ENCODE measurements at places on chromosomes 11 and 22.

DNA sequence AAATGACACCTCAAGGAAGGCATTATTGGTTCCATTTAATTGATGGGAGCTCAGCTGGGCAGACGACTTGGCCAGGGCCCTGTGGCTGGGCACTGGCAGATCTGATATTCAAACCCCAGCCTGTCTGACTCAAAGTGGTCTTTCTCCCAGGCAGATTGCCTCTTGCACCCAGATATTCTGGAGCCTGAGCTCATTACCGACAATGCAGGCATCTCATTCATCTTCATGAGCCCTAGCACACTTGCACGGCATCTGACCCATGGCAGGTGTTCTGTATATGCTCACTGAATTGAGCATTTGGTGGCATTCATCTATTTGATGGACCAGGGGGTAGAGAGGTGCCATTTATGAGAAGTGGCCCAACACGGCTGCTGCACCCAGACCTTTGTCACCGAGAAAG lies 193.1 kb downstream of the DSCAML1 start:
- DNase-seq: no peak

DNA sequence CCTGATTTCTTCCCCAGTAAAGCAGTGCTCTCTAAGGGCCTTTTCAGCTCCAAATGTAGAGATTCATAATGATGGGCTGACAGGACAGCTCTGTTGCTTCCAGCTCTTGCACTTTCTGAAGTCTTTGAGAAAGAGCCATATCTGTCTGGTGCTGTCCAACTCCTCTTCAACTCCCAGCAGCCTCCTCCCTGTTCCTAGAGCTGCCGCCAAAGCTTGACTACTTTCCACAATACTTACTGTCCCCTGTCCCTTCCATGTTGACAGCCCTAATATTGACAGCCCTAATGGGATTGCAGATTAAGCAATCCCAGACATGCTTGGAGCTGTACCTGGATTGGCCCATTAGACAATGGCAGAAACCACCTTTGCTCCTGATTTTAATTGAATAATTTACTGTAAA lies 29.6 kb downstream of the INSC start:
- no peak for DNase-seq

DNA sequence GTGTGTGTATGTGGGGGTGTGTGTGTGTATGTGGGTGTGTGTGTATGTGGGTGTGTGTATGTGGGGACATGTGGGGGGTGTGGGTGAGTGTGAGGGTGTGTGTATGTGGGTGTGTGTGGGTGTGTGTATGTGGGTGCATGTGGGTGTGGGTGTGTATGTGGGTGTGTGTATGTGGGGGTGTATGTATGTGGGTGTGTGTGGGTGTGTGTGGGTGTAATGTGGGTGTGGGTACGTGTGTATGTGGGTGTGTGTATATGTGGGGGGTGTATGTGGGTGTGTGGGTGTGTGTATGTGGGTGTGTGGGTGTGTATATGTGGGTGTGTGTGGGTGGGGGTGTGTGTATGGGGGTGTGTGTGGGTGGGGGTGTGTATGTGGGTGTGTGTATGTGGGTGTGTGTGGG lies 106.7 kb downstream of the SPATA19 start:
- DNase-seq: no peak

DNA sequence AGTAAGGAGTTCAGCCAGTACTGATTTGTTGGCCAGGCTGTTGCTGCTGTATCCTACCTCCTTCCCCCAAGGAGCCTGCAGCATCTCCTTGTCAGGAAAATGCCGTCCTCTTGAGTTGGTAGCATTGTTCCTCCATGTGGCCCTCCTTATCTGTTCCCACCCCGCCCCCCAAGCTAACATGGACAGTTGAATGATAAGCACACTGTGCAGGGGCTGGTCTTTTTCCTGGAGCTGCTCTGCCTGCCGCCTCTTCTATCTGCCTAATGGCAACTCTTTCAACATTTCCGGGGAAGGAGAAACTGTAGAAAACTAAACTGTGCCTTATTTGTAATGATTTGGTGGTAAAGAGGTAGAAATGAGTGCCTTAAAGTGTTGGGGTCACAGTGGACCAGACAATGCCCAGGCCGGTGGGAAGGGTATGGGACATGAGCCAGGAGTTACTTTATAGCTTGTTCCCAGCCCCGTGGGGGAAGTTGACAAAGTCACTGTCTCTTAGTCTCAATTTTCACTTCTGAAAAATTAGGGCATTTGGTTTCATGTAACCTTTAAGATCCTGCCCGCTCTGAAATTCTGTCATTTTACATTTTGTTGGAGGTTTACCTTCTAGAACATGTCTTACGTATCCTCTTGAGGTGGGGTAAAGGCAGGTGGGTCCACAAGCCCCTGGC lies 4.5 kb downstream of the FAM118A start:
- no peak for DNase-seq

DNA sequence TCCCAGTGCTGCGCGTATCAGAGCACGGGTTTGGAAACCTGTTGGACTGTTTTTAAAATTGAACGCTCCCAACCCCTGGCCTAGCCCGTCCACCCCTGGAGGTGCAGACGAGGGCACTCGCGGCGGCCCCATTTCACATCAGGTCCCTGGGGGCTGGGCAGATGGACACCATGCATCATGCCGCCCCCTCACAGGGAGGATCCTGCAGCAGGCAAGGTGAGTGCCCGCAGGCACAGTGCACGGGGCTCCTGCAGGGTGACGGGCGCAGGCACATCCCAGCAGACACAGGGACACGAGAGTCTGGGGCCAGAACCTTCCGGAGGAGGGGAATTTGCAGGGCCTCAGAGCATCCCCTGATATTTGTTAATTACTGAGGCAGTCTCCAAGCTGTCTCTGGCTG lies 7.3 kb downstream of the ANO9 start:
- DNase-seq: no peak

- no peak for DNase-seq
Measured at GRCh38 chr11:64716473-64717267, 6.3 kb downstream of the NRXN2 start.

GRCh38 chr11:88536616-88537265 lies 199.2 kb upstream of the CTSC start:
- DNase-seq: no peak

DNA sequence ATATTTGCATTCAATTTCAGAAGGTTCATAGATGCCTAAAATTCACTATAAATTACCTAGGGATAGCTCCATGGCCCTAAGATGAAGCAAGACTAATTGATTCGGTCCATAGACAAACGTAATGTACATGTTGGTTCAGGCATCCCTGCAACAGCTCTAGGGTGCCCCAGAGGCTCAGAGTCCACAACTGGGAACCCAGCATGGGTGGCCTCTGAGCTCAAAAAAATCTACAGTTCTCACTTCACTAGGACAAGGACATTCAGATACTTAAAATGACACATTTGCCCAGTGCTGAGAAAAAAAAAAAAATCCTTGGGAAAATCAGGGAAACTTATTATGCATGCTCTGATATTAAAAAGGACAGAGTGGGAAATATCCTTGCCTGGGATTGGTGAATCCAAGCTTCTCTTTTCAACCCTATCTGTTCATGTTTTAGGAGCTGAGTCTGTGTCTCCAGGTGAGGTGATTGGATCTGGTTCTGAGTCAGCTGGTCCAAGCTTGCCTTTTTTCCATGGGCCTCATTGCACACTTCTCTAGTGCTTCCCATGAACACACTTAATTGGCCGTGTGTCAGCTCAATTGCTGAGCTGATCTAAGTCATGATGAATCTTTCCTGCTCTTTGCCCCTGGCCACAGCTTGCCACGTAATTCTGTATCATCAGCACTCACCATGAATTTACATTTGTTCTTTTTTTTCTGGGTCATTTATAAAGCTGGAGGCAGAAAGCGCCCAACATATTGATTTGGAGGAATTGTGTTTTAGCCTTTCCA lies 116.3 kb upstream of the RCN1 start:
- no peak for DNase-seq

DNA sequence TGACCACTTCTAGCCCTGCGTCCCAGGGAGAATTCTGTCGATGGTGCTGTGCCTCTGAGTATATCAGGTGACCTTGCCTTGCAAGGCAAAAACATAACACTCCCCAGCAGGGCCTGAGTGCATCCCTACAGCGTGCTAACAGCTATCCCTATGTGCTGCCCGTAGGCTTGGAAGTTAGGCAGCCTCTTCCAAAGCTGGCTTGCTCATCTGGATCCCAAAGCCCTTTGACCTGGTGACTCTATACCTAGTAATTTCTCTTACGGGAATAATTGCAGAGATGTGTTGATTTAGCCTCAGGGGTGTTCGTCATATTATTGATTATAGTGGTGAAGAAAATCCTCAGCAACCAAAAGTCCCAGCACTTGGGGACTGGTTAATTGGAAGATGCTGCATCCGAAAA lies 32.6 kb upstream of the CRYBB3 start:
- DNase-seq: no peak

- DNase-seq: peak; percentile 20
Measured at GRCh38 chr11:116879800-116880625, 42.6 kb upstream of the APOA1 start.

DNA sequence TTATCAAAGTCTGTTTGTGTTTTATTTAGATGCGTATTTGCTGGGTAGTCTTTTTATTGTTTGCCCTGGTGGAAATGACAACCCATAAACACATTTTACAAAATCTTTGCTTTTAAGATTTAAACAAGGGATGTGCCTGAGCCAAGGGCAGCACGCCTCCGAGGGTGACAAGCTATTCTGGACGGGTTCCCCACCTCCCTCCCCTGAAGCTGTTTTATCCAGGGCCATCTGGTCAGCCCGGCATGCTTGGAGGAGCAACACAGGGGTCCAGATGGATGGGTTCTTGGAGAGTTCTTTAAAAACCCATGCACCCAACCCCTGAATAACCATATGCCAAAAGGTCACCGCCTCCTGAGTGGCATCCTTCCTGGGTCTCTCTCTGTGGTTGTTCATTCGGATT lies 408.9 kb downstream of the OPCML start:
- no peak for DNase-seq

- DNase-seq: no peak
Measured at GRCh38 chr11:64246871-64247728, at the start of gene PPP1R14B. TSS of gene PPP1R14B (minus strand) at chr11:64246943. CDS start at chr11:64246673, 270 bp downstream.

Measured in pulmonary artery endothelial cell (primary cell).